ENCODE measurements at places on chromosomes 11 and 22. TPM values are rescaled to one million over a fixed set of nuclear protein-coding genes. Genes with fewer than 3 reads are reported as not detected.
A peak's percentile ranks its signal among the peaks of the same experiment; 100 is the strongest.

The CTSD gene
- total RNA-seq: 981 TPM

DNA sequence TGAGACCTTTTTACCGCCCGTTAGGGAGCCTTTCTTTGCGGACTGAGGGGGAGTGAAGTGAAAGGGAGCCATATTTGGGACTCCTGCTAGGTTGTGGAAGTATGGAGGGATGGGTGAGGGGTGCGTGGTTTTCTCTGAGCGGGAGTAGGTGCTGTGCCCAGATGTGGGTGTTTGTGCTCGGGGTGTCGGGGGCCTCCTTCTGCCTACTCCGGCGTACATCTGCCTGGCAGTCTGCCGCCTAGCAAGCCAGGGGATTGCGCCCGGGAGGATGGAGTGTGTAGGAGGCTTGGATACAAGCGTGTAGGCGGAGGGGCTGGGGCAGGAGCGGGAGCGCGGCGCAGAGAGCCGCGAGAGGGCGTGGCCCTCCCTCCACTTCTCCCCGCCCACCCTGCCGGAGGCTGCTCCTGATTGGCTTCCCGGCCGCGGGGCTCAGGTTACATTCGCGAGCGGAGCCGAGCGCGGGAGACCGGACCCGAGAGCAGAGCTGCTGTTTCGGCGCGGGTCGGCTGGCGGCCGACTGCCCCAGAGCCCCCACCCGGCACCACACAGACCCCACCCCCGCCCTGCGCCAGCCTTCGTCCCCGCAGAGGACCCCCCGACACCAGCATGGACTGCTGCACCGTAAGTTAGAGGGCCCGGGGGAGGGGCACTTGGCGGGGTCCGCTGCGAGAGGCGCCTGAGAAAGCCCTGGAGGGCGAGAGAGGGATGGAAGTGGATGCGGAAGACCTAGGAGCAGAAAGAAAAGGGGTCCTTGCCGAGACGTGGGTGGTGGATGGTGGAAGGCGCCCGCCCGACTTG, at the start of gene NRGN:
TSS of gene NRGN (plus strand) at position 464 of the 798 bp plus-strand sequence. CDS start at position 607, 143 bp downstream.
- peaks cover 3% of the 10 kb centered on the region for H3K4me1 ChIP-seq
- DNase-seq: peak; percentile 71
- peak within 1 kb of the TSS; percentile 68 for H3K4me3 ChIP-seq
- H3K36me3 ChIP-seq: no peaks in the 10 kb centered on the region

- H3K4me1 ChIP-seq: no peaks in the 10 kb centered on the region
- no peak overlapping the region for H3K27ac ChIP-seq
- DNase-seq: no peak
- H3K4me3 ChIP-seq: no peak overlapping the region
These were observed 34.1 kb downstream of the HORMAD2 start for GRCh38 chr22:30114361-30114760.

The ELFN2 gene
- not detected for total RNA-seq

The NXPE1 gene
- total RNA-seq: 1.2 TPM

DNA sequence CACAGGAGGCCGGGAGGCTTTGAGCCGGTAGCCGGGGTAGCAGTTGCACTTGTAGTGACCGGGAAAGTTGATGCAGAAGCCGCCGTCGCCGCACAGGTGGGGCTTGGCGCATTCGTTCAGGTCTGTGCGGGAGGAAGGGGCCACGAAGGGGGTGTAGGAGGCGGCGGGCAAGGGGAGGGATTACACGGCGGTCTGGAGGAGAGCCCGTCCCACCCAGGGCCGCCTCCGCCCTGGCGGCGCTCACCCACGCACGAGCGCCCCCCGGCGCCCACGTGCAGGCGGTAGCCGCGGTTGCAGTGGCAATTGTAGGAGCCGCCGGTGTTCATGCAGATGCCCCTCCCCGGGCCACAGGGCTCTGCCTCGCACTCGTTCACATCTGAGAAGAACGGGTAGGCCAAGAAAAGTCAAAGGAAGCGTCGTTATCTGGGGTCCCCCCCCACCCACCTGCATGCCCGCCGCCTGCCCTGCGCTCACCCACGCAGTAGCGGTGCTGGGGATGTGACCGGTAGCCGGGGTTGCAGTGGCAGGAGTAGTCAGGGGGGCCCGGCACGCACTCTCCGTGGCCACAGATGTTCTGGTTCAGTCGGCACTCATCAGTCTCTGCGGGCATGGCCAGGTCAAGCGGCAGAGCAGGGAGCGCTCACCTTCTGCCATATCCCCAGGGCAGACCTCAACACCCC, 10.6 kb downstream of the LTBP3 start:
- H3K4me1 ChIP-seq: peaks cover 3% of the 10 kb centered on the region
- H3K27me3 ChIP-seq: no peaks in the 10 kb centered on the region
- no peak overlapping the region for H3K27ac ChIP-seq
- no peak for DNase-seq

The APOL5 gene
- not detected for total RNA-seq

DNA sequence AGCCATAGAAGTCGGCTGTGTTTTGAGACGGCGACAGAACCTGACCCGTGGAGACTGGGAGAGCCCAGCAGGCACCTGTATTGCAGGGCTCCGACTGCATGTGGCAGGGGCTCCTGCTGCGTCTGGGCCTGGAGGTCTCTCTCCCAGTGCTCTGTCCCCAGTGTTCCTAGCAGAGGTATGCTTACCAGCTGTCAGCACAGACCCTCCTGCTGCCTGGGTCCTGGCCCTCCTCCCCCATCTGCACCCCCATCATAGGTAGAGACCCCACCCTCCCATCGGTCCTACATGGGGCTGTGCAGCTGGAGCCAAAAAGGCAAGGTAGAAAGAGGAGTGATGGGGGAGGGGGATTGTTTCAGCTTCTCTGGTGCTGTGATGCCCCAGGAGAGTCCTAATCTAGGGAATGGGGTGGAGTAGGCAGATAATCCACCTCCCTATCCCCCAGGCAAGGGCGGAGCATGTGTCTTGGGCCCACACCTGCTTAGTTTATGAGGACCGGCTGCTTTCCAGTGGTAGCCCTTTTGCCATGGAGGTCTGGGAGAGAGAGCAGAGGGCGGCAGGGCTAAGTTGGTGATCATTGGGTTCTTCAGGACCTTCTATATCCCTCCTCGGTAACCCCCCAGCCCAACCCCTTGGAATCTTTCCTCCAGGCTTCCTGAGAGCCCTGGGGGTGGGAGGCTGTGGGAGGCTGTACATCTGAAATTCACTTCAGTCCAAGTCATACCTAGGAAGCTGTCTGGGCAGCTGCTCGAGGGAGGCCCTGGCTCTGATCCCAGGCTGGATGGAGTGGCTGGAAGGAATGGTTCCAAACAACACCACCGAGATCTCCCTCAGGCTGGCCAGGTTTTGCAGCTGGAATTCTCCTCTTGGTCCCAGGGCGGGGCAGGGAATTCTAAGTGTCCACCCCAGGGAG, 5.3 kb downstream of the SLC7A4 start:
- DNase-seq: no peak
- H3K27ac ChIP-seq: no peak overlapping the region
- H3K4me1 ChIP-seq: peaks cover 3% of the 10 kb centered on the region
- peaks cover 8% of the 10 kb centered on the region for H3K27me3 ChIP-seq
- no peak overlapping the region for H3K4me3 ChIP-seq
- peaks cover 18% of the 10 kb centered on the region for H3K36me3 ChIP-seq
